ENCODE measurements at places on chromosomes 2 and 18.

- no peak for DNase-seq
Observed at GRCh38 chr2:27954771-27955383, 64.3 kb downstream of the BABAM2 start.

GRCh38 chr2:105410554-105410953 lies 11.7 kb upstream of the FHL2 start:
- DNase-seq: no peak

GRCh38 chr18:24740829-24741228 lies 280.4 kb downstream of the HRH4 start:
- DNase-seq: no peak

DNA sequence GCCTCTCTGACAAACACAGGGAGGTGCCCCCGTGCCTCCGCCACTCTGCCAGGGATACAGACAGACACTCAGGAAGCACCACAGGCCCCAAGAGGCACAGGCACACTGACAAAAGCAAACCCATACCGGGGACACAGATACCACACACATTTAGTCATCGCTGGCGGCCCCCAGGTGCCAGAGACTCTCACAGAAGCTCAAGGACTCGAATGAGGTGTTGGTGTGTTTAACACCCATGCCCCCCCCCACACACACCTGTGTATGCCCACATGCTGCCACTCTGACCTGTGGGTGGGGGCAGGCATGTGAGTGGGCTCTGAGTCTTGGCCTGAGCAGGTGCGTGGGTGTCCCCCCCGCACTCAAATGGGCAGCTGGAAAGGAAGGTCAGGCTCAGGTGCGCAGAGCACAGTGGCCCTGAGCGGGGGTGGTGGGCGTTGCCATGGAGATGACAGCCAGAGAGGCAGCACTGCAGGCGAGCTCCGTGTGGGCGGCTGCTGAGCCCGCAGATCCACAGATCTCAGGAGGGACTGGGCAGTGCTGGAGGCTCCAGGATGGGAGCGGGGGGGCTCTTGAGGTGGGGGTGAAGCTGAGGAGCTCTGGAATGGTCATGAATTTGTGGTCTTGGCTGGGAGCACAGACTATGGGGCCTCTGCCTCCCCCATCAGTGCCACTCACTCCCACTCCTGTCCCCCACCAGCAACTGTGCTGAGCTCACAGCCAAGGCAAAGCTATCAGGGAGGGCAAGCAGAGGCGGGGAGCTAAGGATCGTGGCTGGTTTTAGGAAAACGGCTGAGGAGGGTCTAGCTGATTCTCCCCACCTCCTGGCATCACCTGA lies 73.9 kb upstream of the TAF1B start:
- no peak for DNase-seq

- DNase-seq: no peak
Observed at GRCh38 chr2:85265304-85265703, 62.5 kb downstream of the TGOLN2 start.

DNA sequence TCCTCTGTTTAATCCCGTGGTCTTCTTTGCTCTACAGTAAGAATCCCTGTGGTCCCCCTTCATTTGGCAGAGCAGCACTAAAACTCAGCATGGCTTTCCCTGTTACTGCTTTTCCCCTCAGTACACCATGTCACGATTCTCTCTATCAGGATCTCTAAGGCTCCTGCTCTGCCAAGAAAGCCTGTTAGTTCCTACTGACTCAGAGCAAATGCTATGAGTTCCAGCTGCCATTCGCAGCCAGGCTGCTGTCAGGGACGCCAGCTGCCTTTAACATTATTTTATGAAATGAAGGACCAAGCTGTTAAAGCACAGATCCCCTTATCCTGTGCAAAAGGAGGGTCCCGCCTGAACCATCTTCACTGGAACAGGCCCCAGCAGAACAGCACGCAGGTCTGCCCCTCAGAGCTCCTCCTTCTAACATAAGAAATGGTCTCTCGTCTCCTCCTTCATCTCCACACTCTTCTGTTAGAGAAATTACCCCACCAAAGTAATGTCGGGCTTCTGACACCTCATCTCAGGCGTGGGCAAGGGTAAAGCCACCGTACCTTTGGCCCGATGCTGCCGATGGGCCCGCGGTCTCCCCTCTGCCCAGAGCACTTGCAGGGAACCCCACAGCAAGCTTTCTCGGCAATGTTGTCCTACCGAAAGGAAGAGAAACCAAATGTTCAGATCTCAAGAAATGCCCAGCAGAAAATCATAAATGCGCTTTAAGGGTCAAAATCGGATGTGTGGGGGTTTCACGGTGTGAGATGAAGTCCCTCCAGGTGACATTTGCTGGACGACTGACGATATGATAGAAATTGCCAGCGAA lies 52.6 kb downstream of the COL6A3 start:
- DNase-seq: no peak

DNA sequence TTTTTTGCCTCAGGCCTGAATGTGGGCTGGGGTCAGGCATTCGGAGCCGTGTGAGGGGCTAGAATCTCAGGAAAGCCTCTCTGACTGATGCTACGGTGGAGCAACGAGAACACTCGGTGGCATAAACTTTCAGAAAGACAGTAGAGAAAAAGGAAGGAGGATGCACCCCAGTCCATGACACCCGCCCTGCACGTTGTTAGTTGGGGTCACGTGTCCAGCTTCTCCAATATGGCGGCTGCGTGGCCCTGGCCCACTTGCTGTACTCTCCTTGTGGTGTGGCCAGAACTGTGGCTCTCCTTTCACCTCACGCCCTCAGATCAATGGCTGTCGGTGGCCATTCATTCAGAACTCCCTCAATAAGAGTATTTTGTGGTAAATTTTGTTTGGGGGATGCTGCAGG lies 131.2 kb downstream of the KCTD1 start:
- DNase-seq: no peak

- no peak for DNase-seq
Observed at GRCh38 chr2:88852753-88853402, 161.4 kb downstream of the RPIA start.

DNA sequence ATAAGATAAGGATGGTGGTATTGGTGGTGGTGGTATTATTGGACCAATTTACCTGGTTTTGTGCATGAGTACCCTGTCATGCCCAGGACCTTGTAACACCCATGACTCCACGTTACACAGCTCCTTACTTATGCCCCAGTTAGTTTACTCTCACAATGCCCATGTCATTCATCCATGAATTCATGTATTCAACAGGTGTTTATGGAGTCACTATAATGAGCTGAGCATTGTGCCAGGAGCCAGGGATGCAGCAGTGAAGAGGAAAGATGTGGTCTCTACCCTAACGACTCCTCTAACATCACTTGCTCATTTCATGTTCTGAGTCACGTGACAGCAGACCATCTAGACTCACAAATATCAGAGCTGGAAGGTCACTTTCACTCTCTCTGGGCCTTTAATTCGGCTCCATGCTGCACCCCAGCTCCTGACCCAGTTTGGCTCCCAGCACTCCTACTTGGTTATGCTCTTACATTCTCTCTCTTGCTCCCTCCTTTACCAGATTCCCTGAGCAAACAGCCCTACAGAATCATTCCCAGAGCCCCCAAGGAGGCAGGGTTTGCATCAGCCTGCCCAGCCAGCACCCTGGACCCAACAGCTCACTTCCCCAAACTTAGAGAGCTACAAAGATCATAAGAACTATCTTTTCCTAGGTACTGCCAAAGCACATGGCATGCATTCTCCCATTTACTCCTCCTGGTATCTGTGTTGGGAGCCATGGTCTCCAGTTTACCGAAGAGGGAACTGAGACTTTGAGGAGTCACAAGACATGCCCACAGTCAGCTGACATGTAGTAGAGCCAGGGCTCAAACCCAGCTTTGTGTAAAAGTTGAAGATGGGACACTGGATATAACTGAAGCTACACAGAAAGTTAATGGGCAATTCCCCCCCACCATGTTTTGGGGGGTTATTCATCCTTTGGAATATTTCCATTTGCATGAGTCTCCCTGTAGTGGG lies 449.9 kb downstream of the LRATD1 start:
- no peak for DNase-seq

DNA sequence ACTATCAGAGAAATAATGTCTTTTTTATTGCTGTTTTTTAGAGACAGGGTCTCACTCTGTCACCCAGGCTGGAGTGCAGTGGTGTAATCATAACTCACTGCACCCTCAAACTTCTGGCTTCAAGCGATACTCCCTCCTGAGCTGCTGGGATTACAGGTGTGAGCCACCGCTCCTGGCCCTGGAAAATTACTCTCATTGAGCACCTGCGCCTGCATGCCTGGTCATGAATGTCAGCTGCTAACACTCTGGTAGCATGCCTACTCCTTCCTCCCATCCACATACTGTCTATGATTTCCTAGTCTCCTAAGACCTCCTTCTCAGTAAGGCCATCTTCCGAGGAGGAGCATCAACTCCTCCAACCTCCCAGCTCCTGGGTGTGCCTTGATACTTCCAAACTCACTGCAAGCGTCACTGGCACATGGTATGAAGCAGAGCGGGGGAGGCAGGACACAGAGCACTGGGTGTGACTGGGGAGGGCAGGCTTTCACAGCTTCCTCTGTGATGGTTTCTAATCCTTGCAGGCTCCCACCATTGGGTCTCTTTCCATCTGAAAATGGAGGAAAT lies 1.6 kb upstream of the MAP2 start:
- no peak for DNase-seq

DNA sequence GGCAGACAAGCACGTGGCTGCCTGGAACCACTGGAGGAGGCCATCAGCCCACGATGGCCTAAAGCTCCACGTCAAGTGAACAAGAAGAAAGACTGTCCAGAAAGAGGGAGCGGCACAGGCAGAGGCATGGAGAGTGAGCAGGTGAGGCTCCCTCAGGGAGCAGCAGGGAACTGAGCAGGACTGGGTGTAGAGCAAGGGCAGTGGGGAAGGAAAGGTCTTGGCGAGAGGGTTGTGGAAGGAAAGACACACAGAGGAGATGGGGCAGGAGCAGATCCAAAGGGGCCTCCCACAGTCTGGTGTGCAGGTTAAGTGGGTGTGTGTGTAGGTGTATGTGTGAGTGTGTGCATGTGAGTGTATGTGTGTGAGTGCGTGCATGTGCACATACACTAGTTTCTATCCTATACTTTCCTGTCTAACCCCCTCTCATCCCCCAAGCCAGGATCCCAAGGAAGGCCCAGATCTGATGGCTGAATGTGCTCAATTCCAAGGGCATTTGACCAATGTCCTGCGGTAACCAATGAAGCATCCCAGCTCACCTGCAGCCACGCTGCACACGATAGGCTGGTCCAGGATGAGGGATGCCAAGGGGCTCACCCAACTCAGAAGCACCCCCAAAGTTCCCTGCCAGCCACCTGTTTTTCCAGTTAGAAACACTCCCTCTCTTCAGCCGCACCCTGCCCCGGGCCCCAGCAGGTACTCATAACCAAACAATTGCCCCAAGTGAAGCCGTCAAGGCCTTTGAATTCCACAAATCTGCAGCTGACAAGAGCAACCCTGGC lies 262.5 kb upstream of the RAB6C start:
- DNase-seq: no peak

- no peak for DNase-seq
Observed at GRCh38 chr2:129400826-129401225, 578.6 kb upstream of the RAB6C start.

DNA sequence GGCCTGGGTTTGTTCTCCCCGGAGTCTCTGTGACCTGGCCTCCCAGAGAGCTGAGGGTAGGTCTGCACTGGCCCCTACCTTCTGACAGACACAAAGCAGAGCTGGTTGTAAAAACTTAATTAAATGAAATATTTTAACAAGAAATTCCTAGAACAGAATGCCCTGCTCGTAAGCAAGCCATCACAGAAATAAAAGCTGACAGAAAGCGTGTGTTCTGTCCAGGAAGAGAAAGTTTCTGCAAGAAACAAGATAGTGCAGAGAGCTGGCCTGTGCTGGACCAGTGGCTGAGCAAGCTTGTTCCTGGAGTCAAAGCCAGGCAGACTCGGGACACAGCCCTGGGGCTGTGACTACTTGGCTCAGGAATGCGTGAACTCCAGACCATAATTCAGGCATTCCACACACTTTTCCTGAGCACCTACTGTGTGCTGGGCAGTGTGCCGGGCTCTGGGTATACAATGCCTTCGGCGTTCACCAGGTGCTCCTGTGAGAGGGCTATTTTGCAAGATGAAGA lies 51.6 kb downstream of the APOB start:
- DNase-seq: no peak

- DNase-seq: no peak
Observed at GRCh38 chr18:42839408-42839807, 276.1 kb downstream of the RIT2 start.

- no peak for DNase-seq
Observed at GRCh38 chr18:30999186-30999585, 43.4 kb downstream of the DSC3 start.

GRCh38 chr18:33804258-33804657 lies 226.2 kb downstream of the ASXL3 start:
- no peak for DNase-seq
